ENCODE measurements at places on chromosomes 7 and 10. TPM values are rescaled to one million over a fixed set of nuclear protein-coding genes. Genes with fewer than 3 reads are reported as not detected.

COL28A1 gene
- not detected for total RNA-seq

- no peak for DNase-seq
- no peaks in the 10 kb centered on the region for H3K4me1 ChIP-seq
- H3K27ac ChIP-seq, result no peak overlapping the region
- H3K4me3 ChIP-seq, result no peak overlapping the region
- peaks cover 7% of the 10 kb centered on the region for H3K27me3 ChIP-seq
Observed at GRCh38 chr10:112843623-112844022, 106.4 kb upstream of the TCF7L2 start.

DNA sequence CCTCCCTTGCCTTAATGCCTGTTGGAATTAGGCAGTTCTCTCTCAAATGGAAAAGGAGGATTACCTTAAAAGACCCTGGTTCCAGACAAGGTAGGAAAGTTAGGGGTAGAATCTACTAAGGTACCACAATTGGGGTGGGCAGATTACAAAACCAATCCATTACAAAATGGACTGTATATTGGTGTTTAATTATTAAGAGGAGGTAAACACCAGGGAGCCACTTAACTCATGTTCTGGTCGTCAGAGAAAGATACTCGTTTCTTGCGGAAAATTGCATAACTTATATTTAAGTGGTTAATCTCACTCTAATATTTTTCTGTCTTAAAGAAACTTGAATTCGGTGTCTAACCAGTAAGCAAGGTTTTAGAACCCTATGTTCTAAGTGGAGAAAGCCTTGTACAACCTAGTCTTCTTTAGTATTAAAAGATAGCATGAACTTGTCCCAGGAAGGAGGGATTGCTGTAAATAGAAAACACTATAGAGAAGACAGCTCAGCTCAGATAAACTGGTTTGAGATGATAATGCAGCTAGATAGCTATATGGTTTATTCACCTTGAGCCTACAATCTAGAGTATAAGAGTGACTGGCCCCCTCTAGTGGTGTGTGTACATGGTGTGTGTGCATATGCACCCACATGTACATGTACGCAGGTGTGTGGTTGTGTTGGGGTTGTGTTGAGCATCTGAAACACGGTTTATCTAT lies 58.0 kb upstream of the STRIP2 start:
- no peak overlapping the region for H3K4me3 ChIP-seq
- H3K27me3 ChIP-seq, result no peaks in the 10 kb centered on the region
- no peak overlapping the region for H3K27ac ChIP-seq
- peaks cover 13% of the 10 kb centered on the region for H3K4me1 ChIP-seq

- DNase-seq, result peak; percentile 83
- H3K36me3 ChIP-seq, result peaks cover 34% of the 10 kb centered on the region
- H3K27me3 ChIP-seq, result no peaks in the 10 kb centered on the region
- peaks cover 51% of the 10 kb centered on the region for H3K4me1 ChIP-seq
Observed at GRCh38 chr10:35058134-35058533, 32.0 kb downstream of the CUL2 start.

TACC2 gene
- 20.7 TPM for total RNA-seq

DNA sequence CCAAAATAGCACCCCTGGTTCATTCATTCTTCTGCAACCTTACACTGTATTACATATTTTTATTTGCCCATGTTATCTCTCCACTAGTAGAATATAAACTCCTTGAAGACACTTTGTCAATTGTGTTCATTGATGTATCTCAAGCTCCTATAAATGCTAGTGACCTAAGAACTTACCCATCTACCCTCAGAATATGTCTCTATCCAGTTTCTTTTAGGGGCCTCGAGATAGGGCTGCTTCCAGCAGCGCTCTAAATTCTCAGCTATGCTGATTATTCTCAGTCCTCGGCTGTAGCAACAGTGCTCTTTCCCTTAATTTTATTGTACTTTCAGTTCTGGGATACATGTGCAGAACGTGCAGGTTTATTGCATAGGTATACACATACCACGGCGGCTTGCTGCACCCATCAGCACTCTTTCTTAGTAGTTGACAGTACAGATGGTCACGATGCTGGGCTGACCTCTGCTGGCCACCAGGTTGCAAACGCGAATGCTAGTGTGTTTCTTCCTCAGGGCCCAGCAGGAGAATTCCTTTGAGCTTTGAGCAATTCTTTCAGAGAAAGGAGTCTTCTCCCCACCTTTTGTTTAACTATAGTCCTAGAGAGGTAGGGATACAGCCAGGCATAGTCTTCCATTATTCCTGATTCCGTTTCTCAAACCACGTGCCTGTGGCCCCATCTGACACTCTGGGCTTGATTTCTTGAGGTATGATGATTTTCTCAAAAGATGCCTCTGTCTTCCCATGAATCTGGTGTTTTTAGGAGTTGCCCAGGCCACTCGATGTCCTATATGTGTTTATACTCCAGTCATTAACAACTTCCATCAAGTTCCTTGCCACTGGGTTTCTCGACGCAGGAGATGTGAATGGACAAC lies 49.1 kb upstream of the CDC14C start:
- H3K27ac ChIP-seq, result no peak overlapping the region
- H3K27me3 ChIP-seq, result no peaks in the 10 kb centered on the region
- no peak overlapping the region for H3K4me3 ChIP-seq
- no peaks in the 10 kb centered on the region for H3K36me3 ChIP-seq

ZNF680 gene
- total RNA-seq, result 4.4 TPM

PNLIPRP1 gene
- total RNA-seq, result not detected

GRCh38 chr7:42573881-42574672 lies 337.1 kb upstream of the GLI3 start:
- H3K36me3 ChIP-seq, result no peaks in the 10 kb centered on the region
- no peak for DNase-seq
- no peak overlapping the region for H3K27ac ChIP-seq
- no peak overlapping the region for H3K4me3 ChIP-seq
- no peaks in the 10 kb centered on the region for H3K4me1 ChIP-seq

GRCh38 chr7:56287429-56288138 lies 171.4 kb upstream of the NUPR2 start:
- no peak overlapping the region for H3K27ac ChIP-seq
- H3K27me3 ChIP-seq, result no peaks in the 10 kb centered on the region
- H3K4me3 ChIP-seq, result no peak overlapping the region

DNA sequence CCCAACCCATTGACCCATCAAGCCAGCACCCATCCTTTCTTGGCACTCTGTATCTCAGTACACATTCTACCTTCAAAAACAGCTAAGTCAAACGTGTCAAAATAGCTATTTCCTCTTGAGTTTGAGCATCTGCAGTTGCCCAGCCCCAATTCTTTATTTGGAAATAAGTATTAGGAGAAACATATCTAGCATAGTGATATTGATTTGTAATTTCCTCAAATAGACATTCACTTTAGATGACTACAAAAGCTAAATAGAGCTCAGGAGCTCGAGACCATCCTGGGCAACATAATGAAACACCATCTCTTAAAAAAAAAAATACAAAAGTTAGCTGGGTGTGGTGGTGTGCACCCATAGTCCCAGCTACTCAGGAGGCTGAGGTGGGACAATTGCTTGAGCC lies 59.2 kb upstream of the AGBL3 start:
- H3K4me1 ChIP-seq, result peaks cover 99% of the 10 kb centered on the region
- H3K27ac ChIP-seq, result peak overlapping the region; percentile 75
- peaks cover 83% of the 10 kb centered on the region for H3K36me3 ChIP-seq
- peaks cover 66% of the 10 kb centered on the region for H3K27me3 ChIP-seq
- H3K4me3 ChIP-seq, result peak overlapping the region; percentile 37

DNA sequence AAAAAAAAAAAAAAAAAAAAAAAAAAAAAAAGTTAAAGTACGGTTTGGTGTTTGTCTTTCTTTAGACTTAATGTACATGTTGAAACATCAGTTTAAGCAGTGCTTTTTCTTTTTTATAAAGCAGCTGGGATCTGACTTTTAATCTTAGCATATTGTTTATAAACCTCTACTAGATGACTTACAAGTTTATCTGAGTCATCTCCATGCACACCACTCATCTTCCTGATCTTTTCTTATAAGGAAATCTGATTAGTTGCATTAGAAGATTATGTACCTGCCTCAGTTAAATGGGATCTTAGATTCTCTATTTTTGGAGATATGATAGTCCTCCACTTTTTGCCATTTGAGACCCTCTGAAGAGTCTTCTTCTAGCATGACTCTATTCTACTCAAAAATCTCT lies 391.9 kb upstream of the LRGUK start:
- DNase-seq, result no peak
- no peak overlapping the region for H3K4me3 ChIP-seq
- no peak overlapping the region for H3K27ac ChIP-seq

LMOD2 gene
- not detected for total RNA-seq

GRCh38 chr10:25582961-25583360 lies 351.1 kb upstream of the MYO3A start:
- H3K27me3 ChIP-seq, result no peaks in the 10 kb centered on the region
- H3K36me3 ChIP-seq, result no peaks in the 10 kb centered on the region
- H3K4me3 ChIP-seq, result no peak overlapping the region
- H3K4me1 ChIP-seq, result no peaks in the 10 kb centered on the region
- no peak overlapping the region for H3K27ac ChIP-seq

DNA sequence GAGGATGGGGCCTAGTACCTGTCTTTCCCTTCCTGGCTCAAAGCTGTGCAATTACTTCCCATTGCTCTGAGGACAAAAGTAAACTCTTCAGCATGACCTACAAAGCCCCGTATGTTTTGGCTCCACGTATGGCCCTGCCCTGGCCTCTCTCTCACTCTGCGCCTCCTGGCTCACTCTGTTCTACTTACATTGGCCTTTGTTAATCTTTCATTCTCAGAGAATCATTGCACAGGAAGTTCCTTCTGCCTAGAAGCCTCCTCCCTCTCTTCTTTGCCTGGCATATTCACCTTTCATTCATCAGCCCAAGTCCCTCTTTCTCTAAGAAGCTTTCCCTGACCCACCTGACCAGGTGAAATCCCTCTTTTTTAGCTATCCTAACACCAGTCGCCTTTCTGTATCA lies 23.9 kb downstream of the LIPM start:
- H3K36me3 ChIP-seq, result no peaks in the 10 kb centered on the region
- peaks cover 1% of the 10 kb centered on the region for H3K27me3 ChIP-seq
- H3K4me1 ChIP-seq, result peaks cover 6% of the 10 kb centered on the region
- H3K4me3 ChIP-seq, result no peak overlapping the region
- no peak overlapping the region for H3K27ac ChIP-seq

GRCh38 chr7:155728116-155728515 lies 83.7 kb downstream of the RBM33 start:
- H3K36me3 ChIP-seq, result no peaks in the 10 kb centered on the region
- H3K27me3 ChIP-seq, result no peaks in the 10 kb centered on the region
- no peak overlapping the region for H3K27ac ChIP-seq
- H3K4me1 ChIP-seq, result peaks cover 9% of the 10 kb centered on the region
- DNase-seq, result no peak

FAM25C gene
- total RNA-seq, result not detected

SUV39H2 gene
- total RNA-seq, result 15.8 TPM

- peak overlapping the region; percentile 40 for H3K27ac ChIP-seq
- no peak overlapping the region for H3K4me3 ChIP-seq
- H3K27me3 ChIP-seq, result peaks cover 6% of the 10 kb centered on the region
- peak; percentile 35 for DNase-seq
- H3K36me3 ChIP-seq, result no peaks in the 10 kb centered on the region
- H3K4me1 ChIP-seq, result peaks cover 10% of the 10 kb centered on the region
Observed at GRCh38 chr10:43110338-43111071, 27.7 kb upstream of the CSGALNACT2 start.

GRCh38 chr10:97327348-97328294 lies 6.9 kb downstream of the FRAT2 start:
- H3K4me3 ChIP-seq, result no peak overlapping the region
- peaks cover 22% of the 10 kb centered on the region for H3K4me1 ChIP-seq
- H3K27ac ChIP-seq, result no peak overlapping the region
- H3K36me3 ChIP-seq, result no peaks in the 10 kb centered on the region
- H3K27me3 ChIP-seq, result no peaks in the 10 kb centered on the region

DNA sequence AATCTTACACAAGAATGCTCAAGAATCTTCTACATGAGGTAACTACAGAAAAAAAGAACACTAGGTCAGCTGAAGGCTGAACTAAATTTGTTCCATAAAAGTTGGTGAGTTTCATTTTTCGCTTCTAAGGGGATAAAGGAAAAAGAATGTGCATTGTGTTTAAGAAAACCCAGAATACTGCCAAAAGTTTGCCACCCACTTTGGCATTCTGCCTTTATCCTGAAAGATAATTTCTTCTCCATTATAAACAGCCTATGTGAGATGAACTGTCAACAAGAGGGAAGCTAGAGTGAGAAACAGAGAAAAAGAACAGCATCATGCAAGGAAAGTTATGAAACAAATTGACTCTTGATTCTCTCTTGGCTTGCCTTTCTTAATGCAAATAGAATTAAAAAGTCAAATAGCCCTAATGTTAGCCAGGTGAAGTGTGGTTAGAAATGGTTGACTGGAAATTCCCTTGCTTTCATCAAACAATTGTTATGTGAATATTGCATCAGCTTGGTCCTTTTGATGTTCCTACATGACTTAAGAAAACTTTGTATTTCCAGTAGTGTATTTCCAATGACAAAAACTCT lies 25.8 kb downstream of the STEAP1 start:
- H3K27me3 ChIP-seq, result no peaks in the 10 kb centered on the region
- peaks cover 49% of the 10 kb centered on the region for H3K4me1 ChIP-seq
- peak overlapping the region; percentile 90 for H3K27ac ChIP-seq
- no peak overlapping the region for H3K4me3 ChIP-seq

NYAP1 gene
- 0.99 TPM for total RNA-seq

DNA sequence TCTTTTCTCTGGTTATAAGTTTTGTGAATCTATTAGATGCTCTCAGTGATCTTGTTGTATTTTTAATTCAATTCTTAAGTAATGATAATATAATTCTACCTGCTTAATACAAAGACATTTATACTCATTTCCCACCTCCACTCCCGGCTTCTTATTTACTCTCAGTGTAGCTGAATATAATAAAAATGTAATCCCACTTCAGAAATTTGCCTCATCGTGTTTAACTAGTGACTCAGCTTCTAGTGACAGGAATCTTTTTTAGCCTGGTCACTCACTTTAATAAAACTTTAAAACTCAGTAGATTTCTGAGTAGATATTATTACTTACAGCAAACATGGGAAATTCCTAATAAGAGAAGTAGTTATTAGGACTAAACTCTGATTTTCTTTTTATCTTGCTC lies 1506.2 kb upstream of the LRRTM3 start:
- no peak for DNase-seq
- no peak overlapping the region for H3K4me3 ChIP-seq
- no peaks in the 10 kb centered on the region for H3K36me3 ChIP-seq
- H3K4me1 ChIP-seq, result no peaks in the 10 kb centered on the region

DNA sequence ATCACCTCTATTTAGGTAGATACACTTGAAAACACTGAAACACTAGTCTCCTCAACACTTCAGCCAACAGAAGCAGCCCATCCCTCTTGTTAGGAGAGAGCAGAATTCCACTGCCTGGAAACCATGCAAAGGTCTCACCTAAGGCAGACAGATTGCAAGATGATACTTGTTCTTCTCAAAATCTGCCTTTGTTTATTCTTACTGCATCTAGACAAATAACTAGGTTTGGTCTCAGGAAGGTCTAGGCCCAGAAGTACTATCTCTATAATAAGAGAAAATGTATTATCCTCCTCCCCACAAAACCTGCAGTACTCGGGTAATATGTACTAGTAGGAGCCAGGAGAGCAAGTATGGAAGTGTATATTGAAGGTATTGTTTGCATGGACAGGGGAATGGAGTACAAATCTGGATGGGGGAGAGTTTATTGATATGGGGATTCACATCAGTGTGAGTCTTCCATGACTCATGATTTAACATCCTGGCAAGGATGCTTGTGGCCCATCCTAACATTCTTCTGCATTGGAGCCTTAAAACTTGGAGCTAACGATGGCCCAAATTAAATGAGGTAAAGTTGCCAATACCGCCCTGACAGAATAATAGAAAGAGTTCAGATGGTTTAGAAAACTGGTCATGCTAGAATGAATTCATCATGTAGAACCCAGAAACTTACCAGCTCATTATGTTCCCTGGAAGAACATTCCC lies 109.2 kb downstream of the EPC1 start:
- H3K4me1 ChIP-seq, result peaks cover 50% of the 10 kb centered on the region
- H3K27ac ChIP-seq, result peak overlapping the region; percentile 38
- H3K4me3 ChIP-seq, result peak overlapping the region; percentile 33
- peaks cover 13% of the 10 kb centered on the region for H3K27me3 ChIP-seq
- peaks cover 4% of the 10 kb centered on the region for H3K36me3 ChIP-seq

Measured in HFFc6 (cell line).